ENCODE measurements at places on chromosomes 5 and 9. TPM values are rescaled to one million over a fixed set of nuclear protein-coding genes. Genes with fewer than 3 reads are reported as not detected.
A peak's percentile ranks its signal among the peaks of the same experiment; 100 is the strongest.

CER1 gene
- total RNA-seq, result not detected

F2RL1 gene
- total RNA-seq, result 6.5 TPM

GRCh38 chr9:90018688-90019087 is 413.9 kb downstream of the GADD45G start:
- H3K4me1 ChIP-seq, result no peaks in the 10 kb centered on the region
- H3K36me3 ChIP-seq, result no peaks in the 10 kb centered on the region
- no peak overlapping the region for H3K27ac ChIP-seq
- H3K4me3 ChIP-seq, result no peak overlapping the region
- no peak for DNase-seq

GRCh38 chr5:109455598-109456096 is 45.9 kb upstream of the PJA2 start:
- peak overlapping the region; percentile 25 for H3K27ac ChIP-seq
- H3K4me1 ChIP-seq, result peaks cover 4% of the 10 kb centered on the region
- H3K36me3 ChIP-seq, result no peaks in the 10 kb centered on the region
- no peak for DNase-seq
- no peak overlapping the region for H3K4me3 ChIP-seq

DNA sequence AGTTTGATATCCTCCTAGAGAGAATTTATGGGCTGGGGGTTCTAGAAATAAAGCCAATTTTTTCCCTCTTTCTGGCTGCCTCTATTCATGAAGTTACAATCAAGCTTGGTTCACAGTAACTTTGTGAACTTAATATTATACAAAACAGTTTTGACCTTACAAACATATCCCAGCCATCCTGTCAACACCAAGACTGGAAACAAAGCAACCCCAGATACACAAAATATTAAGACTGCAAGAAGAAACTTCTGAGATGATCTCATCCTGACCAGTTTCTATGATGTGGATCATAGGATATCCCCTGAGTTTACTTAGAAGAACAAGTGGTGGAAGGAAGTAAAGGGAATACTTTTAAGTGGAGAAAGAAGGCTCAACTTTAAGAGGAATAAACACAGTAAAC is 28.3 kb upstream of the CER1 start:
- no peak for DNase-seq
- H3K27ac ChIP-seq, result no peak overlapping the region
- peaks cover 2% of the 10 kb centered on the region for H3K36me3 ChIP-seq
- peaks cover 25% of the 10 kb centered on the region for H3K27me3 ChIP-seq

DNA sequence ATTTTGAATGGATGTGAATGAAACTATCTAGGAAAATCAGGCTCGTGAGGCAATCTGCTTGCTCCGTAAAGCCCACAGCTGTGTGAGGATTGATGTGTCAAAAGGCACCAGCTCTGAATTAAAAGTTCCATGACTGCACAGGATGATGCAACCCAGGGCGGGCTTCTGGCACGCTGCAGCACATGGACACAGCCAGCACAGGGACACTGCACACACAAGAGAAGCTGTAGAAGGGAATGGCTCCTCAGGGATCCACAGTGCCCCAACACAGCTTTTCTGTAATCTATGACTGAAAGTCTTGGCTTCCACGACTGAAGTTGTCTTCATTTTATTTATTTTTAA is 151.0 kb downstream of the GCNT1 start:
- H3K36me3 ChIP-seq, result no peaks in the 10 kb centered on the region
- no peaks in the 10 kb centered on the region for H3K27me3 ChIP-seq
- peaks cover 52% of the 10 kb centered on the region for H3K4me1 ChIP-seq
- DNase-seq, result no peak

- H3K27ac ChIP-seq, result peak overlapping the region; percentile 25
- no peak overlapping the region for H3K4me3 ChIP-seq
- no peaks in the 10 kb centered on the region for H3K27me3 ChIP-seq
- H3K4me1 ChIP-seq, result peaks cover 25% of the 10 kb centered on the region
Observed at GRCh38 chr5:14225173-14225834, 82.2 kb downstream of the TRIO start.

FYB1 gene
- total RNA-seq, result not detected

GMCL2 gene
- not detected for total RNA-seq

- no peaks in the 10 kb centered on the region for H3K4me1 ChIP-seq
- H3K27me3 ChIP-seq, result no peaks in the 10 kb centered on the region
- no peak for DNase-seq
- H3K36me3 ChIP-seq, result peaks cover 15% of the 10 kb centered on the region
- H3K27ac ChIP-seq, result no peak overlapping the region
Observed at GRCh38 chr5:131749138-131749537, 47.7 kb downstream of the FNIP1 start.

PDCD1LG2 gene
- total RNA-seq, result not detected

DNA sequence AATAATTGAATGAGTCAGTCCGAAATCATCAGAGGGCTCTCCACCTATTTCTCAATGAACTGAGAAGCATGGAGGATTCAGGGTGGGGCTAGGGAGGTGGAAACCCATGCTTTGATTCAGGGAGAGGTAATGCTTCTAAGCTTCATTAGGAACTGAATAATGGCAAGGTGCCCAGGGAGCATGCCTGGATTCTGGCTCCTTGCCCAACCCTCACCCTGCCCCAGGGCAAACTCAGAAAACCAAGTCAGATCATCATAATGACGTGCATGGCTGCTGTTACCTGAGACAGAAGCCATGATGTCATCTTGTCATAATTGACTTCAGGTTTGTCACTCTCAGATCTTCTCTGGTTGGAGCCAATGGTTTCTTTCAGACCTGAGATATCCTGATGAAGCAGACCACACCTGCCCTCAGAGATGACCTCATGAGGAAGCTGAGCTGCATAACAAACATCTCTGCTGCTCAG is 199.6 kb downstream of the SYK start:
- no peak overlapping the region for H3K4me3 ChIP-seq
- peaks cover 2% of the 10 kb centered on the region for H3K4me1 ChIP-seq
- no peak overlapping the region for H3K27ac ChIP-seq
- H3K27me3 ChIP-seq, result no peaks in the 10 kb centered on the region
- DNase-seq, result no peak

LTC4S gene
- 5.5 TPM for total RNA-seq

DNA sequence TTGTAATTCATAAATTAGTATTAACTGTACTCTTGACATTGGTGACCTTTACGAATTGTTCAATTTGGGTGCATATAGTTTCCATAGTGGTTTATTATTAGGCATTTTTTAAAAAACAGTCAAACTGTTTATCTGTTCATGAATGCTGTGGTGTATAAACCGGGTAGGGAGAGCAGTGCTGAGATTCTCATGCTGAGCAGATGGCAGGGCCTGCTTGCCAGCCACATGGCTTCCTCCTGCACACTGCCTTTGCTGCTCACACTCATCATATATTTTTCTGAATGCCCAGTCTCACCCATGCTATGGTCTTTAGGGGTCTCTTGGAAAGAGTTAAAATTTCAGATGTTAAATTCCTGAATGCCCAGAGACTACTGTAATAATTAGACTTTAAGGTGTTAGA is 40.8 kb downstream of the NNT start:
- H3K4me3 ChIP-seq, result no peak overlapping the region
- peaks cover 1% of the 10 kb centered on the region for H3K36me3 ChIP-seq
- H3K4me1 ChIP-seq, result no peaks in the 10 kb centered on the region
- H3K27ac ChIP-seq, result no peak overlapping the region
- DNase-seq, result no peak

SLC25A2 gene
- total RNA-seq, result 1.1 TPM

DNA sequence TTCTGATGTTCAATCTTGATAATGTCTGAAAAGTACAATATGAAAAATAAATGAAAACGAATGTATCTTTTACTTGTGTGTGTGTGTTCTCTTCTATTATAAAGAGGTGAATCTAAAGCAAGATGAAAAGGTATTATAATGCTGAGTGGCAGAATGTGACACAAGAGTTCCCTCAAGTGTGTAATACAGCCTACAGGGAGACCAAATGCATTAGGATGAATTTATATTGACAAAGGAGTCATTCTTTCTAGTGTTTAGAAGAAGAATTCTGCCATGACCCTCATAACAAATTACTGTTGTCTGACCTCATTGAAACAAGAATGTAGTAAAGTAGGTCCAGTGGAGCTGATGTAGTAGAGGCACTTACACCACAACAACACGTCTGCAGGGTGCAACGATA is 1119.0 kb upstream of the CDH10 start:
- H3K36me3 ChIP-seq, result no peaks in the 10 kb centered on the region
- H3K4me3 ChIP-seq, result no peak overlapping the region
- no peaks in the 10 kb centered on the region for H3K27me3 ChIP-seq
- H3K27ac ChIP-seq, result no peak overlapping the region
- no peak for DNase-seq

DNA sequence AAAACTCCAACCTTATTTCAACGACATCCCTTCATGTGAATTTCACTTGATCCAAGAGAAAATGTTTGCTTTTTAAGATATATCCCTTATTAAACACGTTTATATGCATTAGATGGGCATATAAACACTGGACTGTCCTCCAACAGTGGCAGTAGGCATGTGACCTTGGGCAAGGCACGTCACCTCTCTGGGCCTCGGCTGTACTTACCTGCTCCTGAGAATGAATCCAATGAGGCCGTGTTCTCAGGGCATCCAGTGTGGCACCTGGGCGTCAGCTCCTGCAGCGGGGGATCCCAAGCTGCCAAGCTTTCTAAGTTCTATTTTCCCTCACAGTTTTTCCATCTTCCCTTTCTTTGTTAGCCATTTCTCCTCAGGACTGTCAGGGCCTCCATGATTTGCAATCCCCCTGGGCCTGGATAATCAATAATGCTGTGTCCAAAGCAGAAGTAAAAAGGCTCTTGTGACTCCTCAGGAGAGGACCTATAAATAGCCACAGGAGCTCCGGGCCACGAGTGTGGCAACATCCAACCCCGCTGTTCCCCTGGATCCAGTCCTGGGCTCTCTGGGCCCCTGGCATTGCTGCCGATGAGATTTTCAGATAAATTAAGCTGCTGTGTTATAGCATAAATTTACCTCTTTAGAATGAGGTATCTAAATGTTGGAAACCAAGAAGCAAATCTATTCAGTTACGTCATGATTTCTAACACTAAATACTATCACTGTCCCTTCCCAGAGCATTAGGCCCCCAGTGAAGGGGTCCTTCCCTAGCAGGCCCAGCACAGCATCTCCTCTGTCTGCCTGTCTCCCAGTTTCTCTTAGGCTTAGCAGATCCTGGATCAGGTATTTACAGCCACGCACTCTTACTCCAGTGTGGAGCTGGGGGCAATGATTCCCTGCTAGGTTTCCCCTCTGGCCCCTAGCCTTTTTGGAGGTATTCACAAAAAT is 76.8 kb downstream of the PTPN3 start:
- DNase-seq, result no peak
- H3K4me1 ChIP-seq, result peaks cover 13% of the 10 kb centered on the region
- H3K27me3 ChIP-seq, result peaks cover 13% of the 10 kb centered on the region
